ENCODE measurements at places on chromosomes 5 and 9.

DNA sequence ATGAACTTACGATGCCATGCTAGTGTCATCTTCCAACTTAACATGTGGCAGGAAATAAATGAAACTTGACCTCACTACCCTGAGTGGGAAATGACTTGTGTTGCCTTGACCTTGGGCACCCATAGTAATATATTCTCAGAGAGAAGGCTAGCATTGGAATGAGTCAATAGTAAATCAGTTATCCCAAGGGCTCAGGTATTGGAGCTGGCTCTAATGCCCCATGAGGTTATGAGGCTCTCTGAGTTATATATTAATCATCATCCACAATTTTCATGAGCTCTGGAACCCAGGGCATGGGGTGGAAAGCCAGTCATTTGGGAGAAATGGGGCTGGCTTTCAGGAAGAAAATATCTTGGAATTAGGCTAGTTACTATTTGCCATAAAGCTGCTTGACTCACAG, 42.4 kb upstream of the SMIM32 start:
- DNase-seq = peak; percentile 63

GRCh38 chr5:31492869-31493268, 39.0 kb downstream of the DROSHA start:
- DNase-seq = peak; percentile 55

GRCh38 chr5:17893026-17893635, 258.9 kb downstream of the TAF11L14 start:
- DNase-seq = no peak

DNA sequence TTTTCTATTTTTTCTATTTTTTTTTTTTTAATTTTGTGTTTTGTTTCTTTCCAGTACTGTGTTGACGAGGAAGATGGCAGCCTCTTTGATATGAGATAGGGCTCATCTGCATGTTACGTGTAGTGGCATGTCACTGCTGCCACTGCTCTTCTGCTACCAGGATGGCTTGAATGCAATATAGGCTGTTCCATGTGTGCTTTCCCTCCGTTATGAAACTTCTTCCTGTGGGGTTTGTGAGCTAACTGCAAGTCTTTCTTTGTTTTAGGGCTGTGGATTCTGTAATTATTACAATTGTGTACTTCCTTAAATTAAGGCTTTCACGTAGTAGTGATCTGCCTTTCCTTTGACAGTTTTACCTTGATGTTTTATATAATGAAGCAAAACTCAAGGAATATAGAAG, 184.6 kb downstream of the KDM4C start:
- no peak for DNase-seq

DNA sequence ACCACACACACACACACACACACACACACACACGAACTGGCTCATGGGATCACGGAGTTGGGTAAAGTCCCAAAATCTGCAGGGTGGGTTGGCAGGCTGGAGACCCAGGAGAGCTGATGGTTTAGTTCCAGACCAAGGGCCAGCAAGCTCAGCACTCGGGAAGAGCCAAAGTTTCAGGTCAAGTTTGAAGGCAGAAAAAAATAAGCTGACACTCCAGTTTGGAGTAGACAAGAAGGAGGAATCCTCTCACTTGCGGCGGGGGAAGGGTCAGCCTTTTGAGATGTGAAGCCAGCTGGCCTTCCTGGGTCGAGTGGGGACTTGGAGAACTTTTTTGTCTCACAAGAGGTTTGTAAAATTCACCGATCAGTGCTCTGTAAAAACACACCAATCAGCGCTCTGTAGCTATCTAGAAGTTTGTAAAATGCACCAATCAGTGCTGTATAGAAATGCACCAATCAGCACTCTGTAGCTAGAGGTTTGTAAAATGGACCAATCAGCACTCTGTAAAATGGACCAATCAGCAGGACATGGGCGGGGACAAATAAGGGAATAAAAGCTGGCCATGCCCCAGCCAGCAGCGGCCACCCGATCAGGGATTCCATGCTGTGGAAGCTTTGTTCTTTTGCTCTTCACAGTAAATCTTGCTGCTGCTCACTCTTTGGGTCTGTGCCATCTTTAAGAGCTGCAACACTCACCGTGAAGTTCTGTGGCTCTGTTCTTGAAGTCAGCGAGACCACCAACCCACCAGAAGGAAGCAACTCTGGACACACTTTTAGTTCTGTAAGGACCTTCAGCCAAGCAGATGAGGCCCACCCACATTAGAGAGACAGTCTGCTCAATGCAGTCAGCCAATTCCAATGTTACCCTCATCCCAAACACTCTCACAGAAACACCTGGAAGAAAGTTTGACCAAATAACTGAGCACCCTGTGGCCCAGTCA, 37.8 kb upstream of the UNC5A start:
- DNase-seq = no peak

- DNase-seq = no peak
Measured at GRCh38 chr5:174777583-174777982, 53.2 kb downstream of the MSX2 start.

Measured in HCEC 1CT (cell line).